CD4-positive, alpha-beta T cell treated with Interferon alpha-2 for 1 hour (primary cell): ENCODE measurements at places on chromosomes 5 and 9.

- DNase-seq, result no peak
These were observed 249.2 kb upstream of the POU5F2 start for GRCh38 chr5:93990504-93991070.

DNA sequence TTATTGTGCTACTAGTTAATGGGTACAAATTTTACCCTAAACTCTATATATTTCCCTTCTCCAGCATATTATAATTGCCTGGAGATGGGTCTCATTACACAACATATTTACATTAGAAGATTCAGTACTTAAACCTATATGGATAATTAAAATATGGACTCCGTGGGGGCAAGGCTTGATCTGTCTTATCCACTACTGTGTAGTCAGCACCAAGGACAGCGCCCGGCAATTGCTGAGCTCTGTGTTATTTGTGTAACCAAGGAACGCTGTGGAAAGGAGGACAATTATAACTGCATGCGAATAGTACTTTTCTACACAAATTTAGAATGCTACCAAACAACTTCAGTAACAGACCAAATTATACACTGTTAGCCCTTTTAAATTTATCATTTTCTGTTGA is 77.7 kb downstream of the DNAH5 start:
- no peak for DNase-seq

DNA sequence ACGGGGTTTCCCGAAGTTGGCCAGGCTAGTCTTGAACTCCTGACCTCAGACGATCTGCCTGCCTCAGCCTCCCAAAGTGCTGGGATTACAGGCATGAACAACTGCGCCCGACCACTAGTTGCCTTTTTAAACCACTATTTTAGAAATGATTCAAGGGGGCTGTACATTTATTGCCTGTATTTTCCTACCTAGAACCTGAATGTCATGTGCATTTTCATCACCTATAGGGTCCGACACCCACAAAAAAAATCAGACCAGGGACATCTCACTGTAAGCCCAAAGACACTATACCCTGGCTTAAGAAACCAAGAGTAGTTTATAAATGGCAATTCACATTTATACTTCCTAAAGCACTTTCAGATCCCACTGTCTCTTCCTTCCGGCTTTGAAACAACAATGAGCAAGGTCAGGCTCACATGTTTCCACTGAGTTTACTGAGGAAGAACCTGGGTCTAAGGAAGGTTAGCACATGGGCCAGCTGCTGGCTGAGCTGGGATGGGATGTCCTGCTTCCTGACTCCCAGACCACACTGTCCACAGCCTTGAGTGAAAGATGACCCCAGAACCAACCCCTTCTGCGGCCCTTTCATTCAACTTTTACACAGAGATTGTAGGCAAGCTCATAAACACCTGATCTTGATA is 87.3 kb downstream of the SERINC5 start:
- DNase-seq, result no peak

- DNase-seq, result no peak
These were observed 5.6 kb downstream of the ADGRD2 start for GRCh38 chr9:124455820-124456219.

GRCh38 chr9:9817176-9817575 is 795.6 kb downstream of the PTPRD start:
- no peak for DNase-seq

- no peak for DNase-seq
These were observed 77.4 kb downstream of the PTPDC1 start for GRCh38 chr9:94161673-94162072.

DNA sequence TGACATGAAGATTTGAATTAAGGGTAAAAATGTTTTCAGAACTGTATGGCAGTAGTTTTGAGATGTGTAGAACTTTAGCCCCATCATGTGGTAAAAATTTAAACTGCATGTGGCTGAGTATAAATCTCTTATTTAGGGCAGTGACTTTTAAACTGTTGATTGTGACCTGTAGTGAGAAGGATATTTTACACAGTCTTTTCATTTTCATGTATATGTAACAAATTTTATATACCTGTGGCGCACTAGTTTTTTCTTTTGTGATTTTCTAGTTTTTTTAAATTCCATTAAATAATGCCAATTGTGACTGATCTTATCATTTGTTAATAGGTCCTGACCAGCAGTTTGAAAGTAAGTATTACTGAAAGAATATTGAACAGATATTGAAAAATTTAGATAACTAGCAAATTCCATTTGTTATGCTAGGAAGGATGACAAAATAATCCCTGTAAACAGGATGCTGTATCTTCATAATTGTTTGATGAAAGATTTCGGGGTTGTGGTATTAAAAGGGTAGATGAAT is 47.2 kb downstream of the GPBP1 start:
- DNase-seq, result peak; percentile 14

GRCh38 chr5:171571663-171572062 is 152.2 kb downstream of the FGF18 start:
- DNase-seq, result no peak

DNA sequence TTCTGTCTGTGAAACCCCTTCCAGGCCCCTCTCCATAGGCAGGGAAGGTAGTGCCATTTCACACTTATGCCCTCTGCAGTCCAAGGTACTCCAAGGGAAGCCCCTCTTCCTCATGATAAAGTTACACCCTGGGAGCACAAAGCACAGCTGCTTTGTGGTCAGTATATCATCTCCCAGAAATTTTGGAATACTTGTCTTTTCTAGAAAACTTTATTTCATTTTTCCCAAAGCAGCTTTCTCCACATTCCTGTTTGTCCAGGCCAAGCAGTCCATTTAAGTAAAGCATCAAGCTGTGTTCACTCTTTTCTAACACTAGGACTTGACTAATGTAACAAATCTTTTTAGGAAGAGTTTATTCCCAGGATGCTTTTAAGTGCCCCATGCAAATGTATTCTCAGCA is 371.8 kb upstream of the RGMB start:
- no peak for DNase-seq

GRCh38 chr9:127809002-127809539 is 6.4 kb downstream of the FPGS start:
- DNase-seq, result no peak

GRCh38 chr9:128136816-128137793 is 9.6 kb upstream of the PTGES2 start:
- no peak for DNase-seq

DNA sequence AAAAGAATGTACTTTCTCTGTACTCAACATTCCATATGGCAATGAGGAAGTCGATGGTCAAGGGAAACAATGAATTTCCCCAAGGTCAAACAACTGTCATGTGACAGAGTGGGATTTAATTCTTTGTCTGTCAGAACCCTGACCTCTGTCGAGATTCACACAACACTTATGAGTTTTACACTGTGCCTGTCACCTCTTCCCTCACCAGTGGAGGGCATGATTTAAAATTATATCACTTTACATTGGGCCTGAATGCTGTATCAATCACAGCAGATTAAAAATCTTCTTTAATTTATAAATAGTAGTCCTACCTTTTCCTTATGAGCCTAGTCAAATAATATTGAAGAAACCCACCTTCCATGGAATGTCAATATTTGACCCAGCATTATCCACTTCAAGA is 276.7 kb downstream of the CDH10 start:
- DNase-seq, result no peak

- no peak for DNase-seq
These were observed 72.9 kb downstream of the TARS1 start for GRCh38 chr5:33513462-33514185.

- DNase-seq, result no peak
These were observed 166.3 kb downstream of the ATP10B start for GRCh38 chr5:160685695-160686094.

DNA sequence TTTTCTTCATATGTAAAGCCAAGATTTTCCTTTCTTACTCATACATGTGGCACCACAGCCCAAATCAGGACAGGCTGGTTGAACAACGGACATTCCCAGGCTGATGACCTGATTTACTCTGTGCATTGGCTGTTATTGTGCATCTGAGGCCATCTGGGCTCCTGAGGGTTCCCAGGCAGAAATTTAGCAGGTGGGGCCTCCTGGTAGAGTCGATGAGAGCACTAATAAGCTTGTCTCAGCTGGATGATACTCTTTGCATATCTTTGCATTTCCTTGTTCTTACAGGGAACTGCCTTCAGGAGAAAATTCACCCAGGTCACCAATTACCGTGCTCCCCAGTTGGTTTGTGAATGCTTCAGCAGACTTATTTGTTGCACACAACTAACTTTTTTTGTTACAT is 605.1 kb downstream of the ELAVL2 start:
- DNase-seq, result no peak

GRCh38 chr9:69198521-69199220 is 24.6 kb downstream of the TJP2 start:
- DNase-seq, result no peak

GRCh38 chr5:114504560-114504959 is 142.7 kb downstream of the KCNN2 start:
- no peak for DNase-seq

DNA sequence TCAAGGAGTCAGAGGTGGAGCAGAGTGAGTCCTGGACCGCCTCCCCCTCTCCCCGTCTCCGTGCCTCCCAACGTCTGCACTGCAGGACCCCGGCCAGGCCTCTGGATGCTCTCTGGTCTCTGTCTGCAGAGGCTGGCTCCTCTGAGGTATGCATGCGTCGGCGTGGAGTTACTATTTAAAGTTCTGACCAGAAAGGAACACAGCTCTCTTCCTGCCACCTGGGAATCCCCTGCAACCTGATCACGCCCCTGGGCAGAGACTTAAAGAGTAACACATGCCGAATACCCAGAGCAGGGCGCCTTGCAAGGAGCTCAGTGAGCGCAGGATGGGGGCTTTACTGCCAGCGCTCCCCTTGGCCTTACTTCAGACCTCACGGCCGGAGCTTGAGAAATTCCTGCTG is 16.0 kb downstream of the ANXA6 start:
- DNase-seq, result peak; percentile 61

DNA sequence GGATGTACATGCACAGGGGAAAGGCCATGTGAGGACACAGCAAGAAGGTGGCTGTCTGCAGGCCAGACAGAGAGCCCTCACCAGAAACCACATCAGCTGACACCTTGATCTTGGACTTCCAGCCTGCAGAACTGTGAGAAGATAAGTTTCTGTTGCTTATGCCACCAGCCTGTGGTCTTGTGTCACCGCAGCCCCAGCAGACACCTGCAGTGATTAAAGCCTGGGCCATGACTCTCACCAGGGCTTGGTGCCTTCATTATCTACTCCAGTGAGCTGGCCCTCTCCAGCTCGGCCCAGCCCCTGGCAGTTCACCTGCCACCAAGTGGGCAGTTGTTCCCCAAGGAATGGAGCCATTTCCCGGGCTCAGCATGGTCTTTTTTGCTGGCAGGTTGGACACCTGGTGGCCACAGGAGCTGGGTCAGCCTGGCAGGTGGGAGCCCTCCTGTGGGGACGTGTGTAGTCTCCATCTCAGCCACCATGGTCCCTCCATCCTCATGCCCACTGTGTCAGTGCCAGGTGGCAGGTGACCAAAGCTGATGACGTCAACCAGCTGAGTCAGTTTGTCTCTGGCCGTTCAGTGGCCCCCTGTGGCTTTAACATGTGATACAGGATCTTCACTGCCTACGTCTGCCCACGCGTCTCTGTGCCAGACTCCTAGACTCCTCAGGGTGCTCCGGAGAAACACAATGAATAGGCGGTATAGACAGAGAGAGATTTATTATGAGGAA is 99.9 kb upstream of the PPP1R26 start:
- DNase-seq, result no peak

GRCh38 chr5:170159101-170159698 is 53.5 kb downstream of the FOXI1 start:
- no peak for DNase-seq

GRCh38 chr9:3647652-3648051 is 121.9 kb upstream of the RFX3 start:
- DNase-seq, result no peak

- no peak for DNase-seq
These were observed 29.3 kb upstream of the SELENOP start for GRCh38 chr5:42840842-42841567.

GRCh38 chr9:89377411-89377810 is 59.1 kb downstream of the SECISBP2 start:
- DNase-seq, result no peak
